Stimulated activated CD8-positive, alpha-beta memory T cell treated with anti-CD3 and anti-CD28 coated beads, Interleukin-7, amount 100 ng/mL, for 1 hour (primary cell): ENCODE measurements at places on chromosomes 4 and X.

DNA sequence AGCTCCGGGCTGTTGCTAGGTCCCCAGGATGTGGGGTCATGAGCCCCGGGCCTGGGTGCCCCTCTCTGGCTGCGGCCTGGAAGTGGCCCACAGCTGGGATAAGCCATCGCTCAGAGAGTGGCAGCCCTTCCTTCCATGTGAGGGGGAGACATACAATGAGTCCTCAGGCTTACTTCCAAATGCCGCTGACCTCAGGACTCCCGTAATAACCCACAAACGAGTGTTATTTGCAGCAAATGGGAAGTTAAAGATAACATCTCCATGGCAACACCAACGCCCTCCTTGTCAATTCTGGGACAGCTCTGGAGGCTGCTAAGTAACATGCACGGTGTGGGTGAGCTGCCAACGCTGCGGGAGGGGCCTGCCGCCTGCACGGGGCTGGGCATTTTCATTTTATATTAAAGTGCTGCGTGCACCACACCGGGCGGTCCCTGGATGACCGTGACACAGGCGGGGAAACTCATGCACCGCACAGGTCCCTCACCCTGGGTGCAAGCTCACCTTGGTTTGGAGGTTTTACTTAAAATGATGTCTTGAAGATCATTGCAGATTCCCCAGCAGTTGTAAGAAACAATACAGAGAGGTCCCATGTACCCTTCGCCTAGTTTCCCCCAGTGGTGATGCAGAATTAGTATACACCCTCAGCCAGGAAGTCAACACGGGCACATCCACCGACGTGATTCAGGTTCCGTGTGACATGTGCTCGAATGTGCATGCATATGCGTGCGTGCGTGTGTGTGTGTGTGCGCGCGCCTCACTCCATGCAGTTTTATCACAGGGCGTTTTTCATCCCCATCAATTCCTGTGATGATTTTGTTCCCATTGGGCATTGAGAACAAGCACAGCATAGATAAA is 79.4 kb downstream of the ABLIM2 start:
- no peak for DNase-seq

DNA sequence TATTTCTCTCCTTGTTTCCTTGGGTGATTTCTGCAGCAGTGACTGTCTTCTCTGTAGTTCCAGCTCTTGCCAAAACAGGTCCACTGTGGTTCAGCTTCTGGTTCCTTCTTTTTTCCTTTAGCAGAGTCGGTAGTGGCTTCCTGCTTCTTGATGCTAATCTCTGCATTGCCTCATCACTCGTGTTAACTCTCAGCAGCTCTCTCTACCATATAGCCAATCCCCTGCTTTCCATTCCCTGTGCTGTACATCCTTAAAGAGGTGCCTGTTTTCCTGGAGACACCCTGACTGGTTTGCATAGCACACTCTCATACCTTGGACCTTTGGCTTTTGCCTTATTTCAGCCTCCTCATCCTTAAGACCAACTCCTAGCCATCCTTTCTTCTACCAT is 191.2 kb upstream of the LNX1 start:
- no peak for DNase-seq

GRCh38 chrX:6225288-6225910 is 3.3 kb downstream of the NLGN4X start:
- DNase-seq: no peak

DNA sequence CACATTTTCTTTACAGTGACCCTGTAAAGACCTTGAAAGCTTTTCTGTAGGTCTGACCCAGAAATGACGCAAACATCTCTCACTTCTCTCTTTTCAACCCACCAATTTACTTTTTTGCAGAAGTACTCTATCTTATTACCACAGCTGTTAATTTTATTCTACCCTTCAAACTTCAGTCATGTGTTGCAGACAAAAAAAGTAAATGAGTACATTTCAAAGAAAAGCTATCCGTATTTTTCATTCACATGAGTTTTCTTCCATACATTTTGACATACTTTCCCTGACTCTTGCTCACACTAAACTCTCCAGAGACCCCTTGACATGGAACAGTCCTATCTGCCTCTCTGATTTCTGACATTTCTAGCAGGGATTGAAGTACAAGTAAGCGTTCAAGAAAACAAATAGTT is 51.7 kb downstream of the SLC7A11 start:
- DNase-seq: no peak

- DNase-seq: no peak
These were observed 659.2 kb upstream of the PITX2 start for GRCh38 chr4:111282035-111282434.

DNA sequence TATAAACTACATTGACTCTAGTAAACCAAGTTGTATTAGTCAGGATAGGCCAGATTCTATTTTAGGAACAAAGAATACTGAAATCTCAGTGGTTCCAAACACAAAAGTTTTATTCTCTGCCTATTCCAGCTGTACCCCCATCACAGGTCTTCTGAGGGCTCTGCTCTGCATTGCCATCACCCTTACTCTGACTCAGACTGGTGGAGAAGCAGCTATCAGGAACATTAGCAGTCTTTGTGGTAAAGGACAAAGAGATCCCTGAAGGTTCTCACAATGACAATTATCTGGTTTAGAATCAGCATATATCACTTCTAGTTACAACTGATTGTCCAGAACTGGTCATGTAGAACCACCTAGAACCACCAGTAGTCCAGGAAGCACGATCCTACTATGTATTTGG is 251.1 kb downstream of the GLUD2 start:
- no peak for DNase-seq

DNA sequence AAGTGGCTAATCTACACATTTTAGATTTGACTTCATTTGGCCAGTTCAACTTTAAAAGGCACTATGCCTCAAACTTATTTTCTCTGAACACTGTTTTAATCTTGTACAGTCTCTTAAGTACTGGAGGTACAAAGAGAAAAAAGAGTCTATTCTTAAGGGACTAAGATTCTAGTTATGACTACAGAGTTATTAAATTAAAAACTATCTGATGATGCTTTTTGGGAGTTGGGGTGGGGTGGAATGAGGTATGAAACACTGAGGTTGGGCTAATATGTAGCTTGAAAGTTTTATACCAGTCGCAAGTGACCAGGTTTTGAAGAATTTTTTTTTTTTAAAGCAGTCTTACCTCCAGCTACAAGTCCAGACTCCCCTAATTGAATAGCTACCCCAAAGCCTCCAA is 17.7 kb upstream of the GPR34 start:
- DNase-seq: no peak

- no peak for DNase-seq
These were observed 67.1 kb downstream of the CBR4 start for GRCh38 chr4:168942985-168943384.

- no peak for DNase-seq
These were observed 140.3 kb upstream of the PGRMC2 start for GRCh38 chr4:128427832-128428366.

DNA sequence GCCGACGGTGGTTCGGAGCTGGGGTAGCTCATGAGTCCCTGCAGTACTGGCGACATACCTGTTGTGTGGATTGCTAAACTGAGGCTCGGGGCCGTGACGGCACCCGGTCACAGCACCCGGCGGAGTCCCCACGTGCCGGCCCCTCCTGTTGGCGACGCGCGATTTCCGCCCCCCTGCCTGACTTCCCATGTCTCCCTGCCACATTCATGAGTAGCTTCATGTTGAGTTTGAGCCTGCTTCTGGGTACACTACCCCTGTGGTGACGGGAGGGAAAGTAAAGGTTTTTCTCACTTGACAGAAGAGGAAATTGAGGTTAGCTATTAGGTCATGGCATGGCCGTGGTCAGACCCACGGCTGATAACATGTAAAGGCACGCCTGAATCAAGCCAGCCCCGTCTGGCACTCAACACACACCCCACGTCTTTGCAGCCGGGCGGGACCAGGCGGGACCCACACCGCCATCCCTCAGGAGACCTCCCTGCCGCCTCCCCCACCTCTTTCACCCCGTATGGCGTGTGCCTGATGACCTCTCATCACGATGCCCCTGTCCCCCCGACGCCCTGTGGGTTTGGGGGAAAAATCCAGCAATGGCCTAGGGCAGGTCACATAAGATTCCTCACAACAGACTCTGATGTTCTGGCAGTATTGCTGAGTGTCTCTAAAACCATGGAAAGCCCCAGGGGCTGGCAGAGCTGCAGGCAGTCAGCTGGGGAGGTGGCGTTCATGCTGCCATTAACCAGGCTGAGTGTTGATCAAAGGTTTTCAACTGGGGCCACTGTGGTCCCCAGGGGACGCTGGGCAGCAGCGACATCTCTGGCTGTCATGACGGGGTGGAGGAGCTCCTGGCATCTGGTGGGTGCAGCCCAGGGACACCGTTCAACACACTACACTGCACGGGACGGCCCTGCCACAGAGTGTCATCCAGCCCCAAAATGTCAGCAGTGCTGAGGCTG is 29.2 kb downstream of the P2RY8 start:
- DNase-seq: no peak

DNA sequence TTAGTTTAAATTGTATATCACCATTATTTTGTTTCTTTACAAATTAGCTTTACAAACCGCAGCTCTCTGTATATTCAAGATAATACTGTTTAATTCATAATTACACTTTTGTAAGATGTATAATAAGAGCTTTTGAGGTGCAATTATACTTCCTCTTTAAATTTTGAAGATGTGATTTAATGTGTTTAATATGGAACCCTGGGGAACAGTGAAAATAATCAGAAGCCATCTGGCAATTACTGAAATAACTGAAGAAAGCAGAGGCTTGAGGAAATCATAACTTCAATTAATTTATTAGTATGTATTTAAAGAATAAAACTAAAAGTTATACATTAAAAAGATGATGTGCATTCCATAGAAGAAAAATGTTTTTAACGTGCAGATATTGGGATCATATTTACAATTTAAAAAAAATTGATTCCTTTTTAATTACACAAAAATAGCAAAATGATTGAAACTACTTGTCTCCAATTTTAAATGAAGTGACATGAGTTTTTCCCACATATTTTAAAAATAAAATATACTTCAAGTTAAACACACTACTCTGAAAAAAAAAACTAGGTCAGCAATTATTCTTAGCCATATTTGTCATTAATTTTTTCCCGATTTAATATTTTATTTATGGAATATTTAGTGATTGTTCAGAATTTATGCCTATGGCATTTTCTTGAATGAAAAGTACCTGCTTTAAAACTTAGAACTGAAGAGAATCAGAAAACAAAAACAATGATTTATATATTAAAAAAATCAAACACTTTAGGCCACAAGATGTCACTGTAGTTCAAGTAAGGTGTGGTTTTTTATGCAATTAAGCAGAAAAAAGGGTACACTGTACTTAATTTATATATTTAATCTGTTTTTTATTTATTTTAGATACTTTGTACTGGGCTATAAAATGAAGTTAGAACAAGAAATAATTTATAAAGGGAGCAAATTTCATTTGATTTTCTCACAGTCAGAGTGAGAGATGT is 942.7 kb upstream of the NDST4 start:
- DNase-seq: no peak

- DNase-seq: no peak
These were observed 10.0 kb upstream of the ADD1 start for GRCh38 chr4:2833671-2834000.

DNA sequence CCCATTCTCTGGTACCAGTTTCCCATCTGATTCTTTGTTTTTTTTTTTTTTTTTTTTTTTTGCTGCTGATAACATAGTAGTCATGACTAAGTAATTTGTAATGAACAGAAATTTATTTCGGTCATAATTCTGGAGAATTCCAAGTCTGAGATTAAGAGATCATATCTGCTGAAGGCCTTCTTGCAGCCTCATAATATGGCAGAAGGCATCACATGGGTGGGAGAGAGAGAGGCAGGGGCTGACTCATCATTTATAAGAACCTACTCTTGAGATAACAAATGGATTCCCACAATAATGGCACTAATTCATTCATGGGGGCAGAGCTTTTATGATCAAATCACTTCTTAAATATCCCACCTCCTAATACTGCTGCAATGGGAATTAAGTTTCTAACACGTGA is 1034.3 kb downstream of the STIM2 start:
- DNase-seq: no peak

- DNase-seq: no peak
These were observed 430.2 kb upstream of the ZFP42 start for GRCh38 chr4:187565416-187565815.

GRCh38 chr4:116603096-116603495 is 482.3 kb downstream of the TRAM1L1 start:
- no peak for DNase-seq

GRCh38 chr4:121164291-121164690 is at the start of gene TNIP3:
TSS of gene TNIP3 (minus strand) at chr4:121164321. CDS start at chr4:121164125, 196 bp downstream.
- no peak for DNase-seq

DNA sequence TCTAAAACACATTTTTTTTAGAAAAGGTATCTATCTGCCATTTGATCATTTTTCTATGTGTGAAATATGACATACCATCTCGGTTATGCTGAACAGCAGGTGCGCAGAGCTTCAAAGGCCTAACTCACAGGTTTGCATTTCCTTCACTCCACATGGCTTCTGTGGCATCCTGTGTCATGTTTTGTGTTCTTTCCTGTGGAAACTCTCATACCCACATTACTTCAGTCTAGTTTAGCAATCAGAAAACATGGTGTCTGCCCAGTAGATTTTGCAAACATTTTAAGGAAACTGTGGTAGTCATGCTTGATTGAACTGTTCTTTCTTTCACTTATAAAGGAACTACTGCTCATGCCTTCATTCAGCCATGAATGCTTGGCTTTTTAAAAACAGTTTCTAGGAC is 11.3 kb upstream of the ARAP2 start:
- DNase-seq: no peak

DNA sequence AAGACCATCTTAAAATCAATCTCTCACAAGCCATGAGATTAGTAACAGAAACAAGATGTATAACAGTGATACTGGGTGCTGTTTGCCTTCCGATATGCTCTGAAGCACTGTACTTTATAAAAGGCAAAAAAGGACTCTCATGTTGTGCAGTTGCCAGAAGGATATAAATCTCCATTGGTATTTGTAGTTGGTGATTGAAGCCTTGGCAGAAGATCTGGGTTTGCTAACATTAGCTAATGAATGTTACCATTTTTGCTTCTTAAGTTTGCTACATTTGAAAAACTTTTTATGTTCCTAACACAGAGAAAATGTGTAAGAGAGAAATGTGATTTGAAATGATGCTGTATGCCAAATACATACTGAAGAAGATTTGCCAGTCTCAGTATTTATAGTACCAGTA is 44.4 kb downstream of the RAP1GDS1 start:
- DNase-seq: no peak

- DNase-seq: no peak
These were observed 1.1 kb downstream of the FBXL5 start for GRCh38 chr4:15653864-15654592.
